ENCODE measurements at places on chromosomes 11 and 22. TPM values are rescaled to one million over a fixed set of nuclear protein-coding genes. Genes with fewer than 3 reads are reported as not detected.

DNA sequence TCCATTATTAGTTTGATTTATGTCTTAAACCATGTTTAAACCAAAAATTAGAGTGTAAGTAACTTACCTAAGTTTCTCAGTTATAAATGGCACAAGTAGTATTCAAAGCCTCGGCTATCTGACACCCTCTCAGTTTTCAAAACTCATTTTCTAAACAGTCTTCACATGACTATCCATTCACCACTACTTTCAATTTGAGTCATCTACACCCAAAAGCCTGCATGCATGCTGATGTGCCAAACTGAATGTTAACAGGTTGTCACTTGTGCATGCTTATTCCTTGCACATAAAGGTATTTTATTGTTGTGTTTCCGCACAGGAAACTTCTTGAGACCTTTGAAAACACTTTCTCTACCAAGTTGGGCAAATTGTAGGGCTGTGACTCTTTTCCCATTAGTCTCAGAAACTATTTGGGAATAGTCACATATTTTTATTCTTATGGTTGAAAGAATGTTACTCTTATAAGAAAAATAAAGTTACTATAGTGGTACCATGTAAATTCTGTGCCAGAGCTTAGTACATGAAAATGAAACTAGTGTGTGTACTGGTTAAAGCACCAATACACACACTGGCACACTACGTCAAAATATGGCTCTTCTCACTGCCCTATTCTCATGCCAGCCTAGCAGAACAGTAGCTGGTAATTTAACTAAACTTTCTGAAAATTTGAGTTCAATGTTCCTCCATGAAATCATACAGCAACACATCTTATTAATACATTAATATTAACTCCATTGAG lies 2.2 kb upstream of the OR51E2 start:
- no peak for DNase-seq
- H3K36me3 ChIP-seq = no peaks in the 10 kb centered on the region
- no peak overlapping the region for H3K4me3 ChIP-seq
- H3K27ac ChIP-seq = no peak overlapping the region

- peaks cover 5% of the 10 kb centered on the region for H3K4me1 ChIP-seq
- no peak overlapping the region for H3K27ac ChIP-seq
- no peaks in the 10 kb centered on the region for H3K27me3 ChIP-seq
- no peak overlapping the region for H3K4me3 ChIP-seq
- DNase-seq = no peak
These were observed 16.0 kb upstream of the CYB5R3 start for GRCh38 chr22:42664976-42665831.

GRCh38 chr11:41508121-41508520 lies 48.7 kb upstream of the LRRC4C start:
- no peak for DNase-seq
- no peaks in the 10 kb centered on the region for H3K27me3 ChIP-seq

DNA sequence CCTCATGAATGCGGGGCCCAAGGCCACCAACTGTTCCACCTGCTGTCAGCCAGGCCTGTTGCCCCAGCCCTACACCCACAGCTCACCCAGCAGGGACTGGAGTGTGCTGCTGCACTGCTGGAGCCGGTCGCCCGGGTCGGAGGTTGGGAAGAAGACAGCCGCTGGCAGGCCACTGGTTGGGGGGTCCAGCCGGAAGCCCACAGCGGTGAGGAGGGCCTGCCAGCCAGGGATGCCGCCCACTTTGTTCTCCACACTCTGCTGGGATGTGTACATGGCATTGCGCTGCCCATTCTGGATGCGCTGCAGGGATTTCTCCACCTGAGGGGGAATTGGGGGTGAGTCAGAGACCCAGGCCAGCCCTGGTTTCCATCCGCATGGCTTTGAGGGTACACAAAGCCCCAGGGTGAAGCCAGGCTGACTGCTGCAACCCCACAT lies 74.2 kb upstream of the PITPNB start:
- peaks cover 19% of the 10 kb centered on the region for H3K36me3 ChIP-seq
- no peak for DNase-seq
- no peak overlapping the region for H3K4me3 ChIP-seq
- H3K27me3 ChIP-seq = no peaks in the 10 kb centered on the region
- H3K27ac ChIP-seq = no peak overlapping the region

- H3K4me3 ChIP-seq = no peak overlapping the region
- H3K27me3 ChIP-seq = no peaks in the 10 kb centered on the region
- H3K27ac ChIP-seq = no peak overlapping the region
- no peaks in the 10 kb centered on the region for H3K36me3 ChIP-seq
- DNase-seq = no peak
These were observed 22.4 kb downstream of the XRRA1 start for GRCh38 chr11:74926304-74927030.

DNA sequence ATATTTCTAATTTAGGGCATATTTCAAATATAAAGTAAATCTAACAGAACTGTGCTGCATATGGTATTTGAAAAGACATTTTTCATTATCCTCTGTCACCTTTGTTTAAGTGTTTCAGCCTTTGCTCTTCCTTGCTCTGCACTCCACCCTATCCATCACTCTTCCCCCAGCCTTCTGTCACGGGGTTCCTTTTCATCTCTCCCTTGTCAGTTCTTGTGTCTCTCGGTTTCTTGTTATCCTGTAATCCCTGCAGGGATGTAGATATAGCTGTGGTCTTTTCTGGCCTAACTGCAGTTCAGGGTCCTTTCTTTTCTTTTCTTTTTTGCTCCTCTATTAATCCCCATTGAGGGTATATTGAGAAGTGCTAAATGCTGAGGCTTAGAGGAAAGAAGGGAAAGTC lies 261.9 kb downstream of the DCDC1 start:
- H3K4me1 ChIP-seq = no peaks in the 10 kb centered on the region
- H3K4me3 ChIP-seq = no peak overlapping the region

DNA sequence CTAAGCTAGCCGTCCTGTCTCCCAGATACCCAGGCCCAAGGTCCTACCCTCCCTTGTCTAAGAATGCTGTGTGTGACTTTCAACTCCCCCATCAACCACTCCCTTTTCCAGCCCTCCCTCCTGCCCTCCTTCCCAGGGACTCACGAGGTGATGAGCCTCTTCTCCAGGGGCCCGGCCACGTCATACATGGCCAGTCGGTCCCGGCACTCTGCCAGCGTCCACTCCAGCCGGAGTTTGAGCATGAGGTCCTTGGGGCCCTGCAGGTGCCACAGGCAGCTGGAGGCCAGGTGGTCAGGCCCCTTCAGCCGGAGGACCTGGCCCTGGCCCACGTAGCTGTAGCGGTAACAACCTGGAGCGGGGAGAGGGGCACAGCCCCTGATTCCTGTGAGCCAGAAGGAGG lies 20.1 kb downstream of the TMPRSS6 start:
- H3K36me3 ChIP-seq = no peaks in the 10 kb centered on the region
- H3K27ac ChIP-seq = no peak overlapping the region
- H3K4me1 ChIP-seq = no peaks in the 10 kb centered on the region
- no peak for DNase-seq
- no peak overlapping the region for H3K4me3 ChIP-seq

- no peaks in the 10 kb centered on the region for H3K36me3 ChIP-seq
- H3K4me1 ChIP-seq = no peaks in the 10 kb centered on the region
- no peak for DNase-seq
- H3K4me3 ChIP-seq = no peak overlapping the region
- H3K27ac ChIP-seq = no peak overlapping the region
These were observed 93.9 kb upstream of the CD82 start for GRCh38 chr11:44471603-44472002.

TTLL8 gene
- total RNA-seq = not detected

DNA sequence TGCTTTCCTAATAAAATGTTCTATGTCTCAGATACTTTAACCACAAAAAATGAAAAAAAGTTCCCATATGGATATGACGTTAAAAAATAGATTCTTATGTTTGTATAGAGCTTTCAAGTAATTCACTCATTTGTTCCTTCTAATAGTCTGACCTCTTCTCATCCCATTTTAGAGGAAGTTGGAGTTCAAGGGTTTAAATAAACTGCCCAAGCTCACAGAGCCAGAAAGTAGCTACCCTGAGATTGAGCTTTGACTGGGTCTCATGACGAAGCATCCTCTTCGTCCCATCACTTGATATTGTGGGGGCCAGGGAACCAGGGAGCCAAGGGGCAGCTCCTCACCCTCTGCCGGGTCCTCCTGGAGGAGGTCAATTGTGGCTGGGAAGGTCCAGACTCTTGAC lies 116.3 kb downstream of the CCDC81 start:
- no peak for DNase-seq
- H3K4me3 ChIP-seq = no peak overlapping the region
- H3K27ac ChIP-seq = no peak overlapping the region

- peak; percentile 57 for DNase-seq
- no peak overlapping the region for H3K27ac ChIP-seq
- no peaks in the 10 kb centered on the region for H3K36me3 ChIP-seq
- no peak overlapping the region for H3K4me3 ChIP-seq
These were observed 118.2 kb upstream of the CRYBB3 start for GRCh38 chr22:25081409-25081824.

- no peaks in the 10 kb centered on the region for H3K27me3 ChIP-seq
- peak overlapping the region; percentile 47 for H3K27ac ChIP-seq
- peaks cover 19% of the 10 kb centered on the region for H3K4me1 ChIP-seq
These were observed 114.5 kb downstream of the MAML2 start for GRCh38 chr11:96228473-96228891.

SCUBE1 gene
- total RNA-seq = 4.2 TPM

GRCh38 chr11:126072141-126072741 lies 9.6 kb upstream of the CDON start:
- H3K27ac ChIP-seq = no peak overlapping the region
- no peaks in the 10 kb centered on the region for H3K36me3 ChIP-seq
- H3K27me3 ChIP-seq = no peaks in the 10 kb centered on the region
- no peak for DNase-seq

OR51A2 gene
- not detected for total RNA-seq

TBX10 gene
- total RNA-seq = not detected

GRCh38 chr22:19169002-19169946 lies 9.3 kb downstream of the SLC25A1 start:
- no peaks in the 10 kb centered on the region for H3K36me3 ChIP-seq
- peak; percentile 24 for DNase-seq
- peaks cover 47% of the 10 kb centered on the region for H3K4me1 ChIP-seq
- H3K27ac ChIP-seq = no peak overlapping the region
